Activated naive CD4-positive, alpha-beta T cell treated with Interleukin-2 at 50 U/mL for 16 hours (primary cell): ENCODE measurements at places on chromosomes 13 and 19.

DNA sequence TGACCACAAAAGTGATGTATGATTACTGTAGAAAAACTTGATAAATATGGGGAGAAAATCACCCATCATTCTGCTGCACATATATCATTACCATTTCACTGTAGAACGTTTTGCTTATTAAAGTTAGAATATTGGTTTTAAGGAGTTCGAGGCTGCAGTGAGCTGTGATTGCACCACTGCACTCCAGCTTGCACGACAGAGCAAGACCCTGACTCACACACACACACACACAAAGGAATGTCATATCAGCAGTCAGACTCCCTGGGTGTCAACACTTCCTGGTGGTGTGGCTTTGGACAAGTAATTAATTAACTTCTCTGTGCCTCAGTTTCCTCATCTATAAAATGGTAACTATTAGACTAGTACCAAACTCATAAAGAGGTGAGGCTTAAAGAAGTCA is 11.3 kb upstream of the PNMA8A start:
- DNase-seq: no peak

DNA sequence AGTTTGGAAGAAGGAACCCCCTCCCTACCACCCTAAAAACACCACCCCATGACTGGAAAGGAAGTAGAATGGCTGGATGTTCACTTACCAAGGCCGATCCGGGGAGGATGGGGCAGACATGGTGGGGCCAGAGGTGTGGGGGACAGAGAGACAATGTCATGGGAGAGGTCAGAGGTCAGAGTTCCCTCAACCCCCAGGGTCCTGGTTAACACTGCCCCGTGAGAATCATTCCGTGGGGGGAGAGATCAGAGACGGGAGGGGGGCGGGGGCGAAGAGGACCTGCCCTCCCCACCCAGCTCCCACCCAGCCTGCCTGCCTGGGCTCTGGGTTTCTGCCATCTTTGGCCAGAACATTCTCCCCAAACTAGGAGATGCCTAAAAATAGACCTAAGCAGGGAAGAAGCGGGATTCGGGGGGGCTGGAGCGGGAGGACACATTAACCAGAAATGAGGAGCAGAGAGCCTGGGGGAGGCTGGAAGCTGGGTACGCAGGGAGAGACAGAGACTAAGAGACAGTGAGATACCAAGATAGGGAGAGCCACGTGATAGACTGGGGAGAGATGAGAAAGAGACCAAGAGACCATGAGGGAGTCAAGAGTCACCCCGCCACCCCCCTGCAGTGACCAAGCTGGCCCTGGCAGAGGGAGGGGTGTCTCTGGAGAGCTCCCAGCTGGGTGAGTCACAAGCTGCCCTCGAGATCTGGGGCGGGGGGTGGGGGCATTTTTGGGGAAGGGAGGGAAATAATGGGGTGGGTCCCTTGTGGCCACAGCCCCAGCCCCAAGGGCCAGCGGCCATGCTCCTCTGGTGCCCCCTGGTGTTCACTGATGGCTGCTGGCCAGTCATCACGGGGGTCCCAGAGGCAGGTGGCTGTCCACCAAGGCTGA is 6.1 kb upstream of the KANK2 start:
- peak; percentile 43 for DNase-seq

DNA sequence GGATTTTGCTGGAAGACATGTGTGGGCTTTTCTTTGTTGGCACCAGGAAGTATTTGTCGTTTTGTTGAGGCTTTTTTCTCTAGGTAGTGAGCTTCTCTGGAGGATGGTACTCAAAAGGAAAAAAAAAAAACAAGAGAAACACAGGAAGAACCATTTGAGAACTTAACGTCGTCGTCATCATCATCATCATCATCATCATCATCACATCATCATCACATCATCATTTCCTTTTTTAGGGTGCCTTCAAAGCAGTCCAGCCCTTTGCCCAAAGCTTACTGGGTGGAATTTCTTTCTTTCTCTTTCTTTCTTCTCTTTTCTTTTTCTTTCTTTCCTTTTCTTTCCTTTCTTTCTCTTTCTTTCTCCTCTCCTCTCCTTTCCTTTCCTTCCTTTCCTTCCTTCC is 2.2 kb upstream of the AMER2 start:
- DNase-seq: no peak

- no peak for DNase-seq
Measured at GRCh38 chr19:4754248-4754647, 30.6 kb upstream of the DPP9 start.

DNA sequence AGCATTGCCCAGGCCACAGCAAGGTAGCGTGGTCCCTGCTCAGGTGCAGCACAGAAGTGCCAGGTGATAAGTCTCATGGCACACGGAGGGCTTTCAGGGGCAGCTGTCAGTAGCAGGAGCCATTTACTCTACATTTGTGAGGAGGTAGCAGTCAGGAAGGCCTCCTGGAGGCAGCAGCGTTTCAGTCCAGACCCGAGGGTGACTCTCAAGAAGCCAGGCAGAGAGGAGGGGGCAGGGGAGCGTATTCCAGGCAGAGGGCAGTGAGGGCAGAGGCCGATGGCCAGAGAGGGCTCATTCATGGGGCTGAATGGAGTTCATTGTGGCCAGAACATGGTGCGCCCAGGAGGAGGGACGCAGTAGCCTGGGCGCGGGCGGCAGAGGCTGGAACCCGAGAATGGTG is 8.9 kb downstream of the PIAS4 start:
- DNase-seq: no peak

- DNase-seq: no peak
Measured at GRCh38 chr19:17757125-17757524, 5.8 kb downstream of the FCHO1 start.

- no peak for DNase-seq
Measured at GRCh38 chr13:113555141-113555540, 29.4 kb upstream of the TFDP1 start.

DNA sequence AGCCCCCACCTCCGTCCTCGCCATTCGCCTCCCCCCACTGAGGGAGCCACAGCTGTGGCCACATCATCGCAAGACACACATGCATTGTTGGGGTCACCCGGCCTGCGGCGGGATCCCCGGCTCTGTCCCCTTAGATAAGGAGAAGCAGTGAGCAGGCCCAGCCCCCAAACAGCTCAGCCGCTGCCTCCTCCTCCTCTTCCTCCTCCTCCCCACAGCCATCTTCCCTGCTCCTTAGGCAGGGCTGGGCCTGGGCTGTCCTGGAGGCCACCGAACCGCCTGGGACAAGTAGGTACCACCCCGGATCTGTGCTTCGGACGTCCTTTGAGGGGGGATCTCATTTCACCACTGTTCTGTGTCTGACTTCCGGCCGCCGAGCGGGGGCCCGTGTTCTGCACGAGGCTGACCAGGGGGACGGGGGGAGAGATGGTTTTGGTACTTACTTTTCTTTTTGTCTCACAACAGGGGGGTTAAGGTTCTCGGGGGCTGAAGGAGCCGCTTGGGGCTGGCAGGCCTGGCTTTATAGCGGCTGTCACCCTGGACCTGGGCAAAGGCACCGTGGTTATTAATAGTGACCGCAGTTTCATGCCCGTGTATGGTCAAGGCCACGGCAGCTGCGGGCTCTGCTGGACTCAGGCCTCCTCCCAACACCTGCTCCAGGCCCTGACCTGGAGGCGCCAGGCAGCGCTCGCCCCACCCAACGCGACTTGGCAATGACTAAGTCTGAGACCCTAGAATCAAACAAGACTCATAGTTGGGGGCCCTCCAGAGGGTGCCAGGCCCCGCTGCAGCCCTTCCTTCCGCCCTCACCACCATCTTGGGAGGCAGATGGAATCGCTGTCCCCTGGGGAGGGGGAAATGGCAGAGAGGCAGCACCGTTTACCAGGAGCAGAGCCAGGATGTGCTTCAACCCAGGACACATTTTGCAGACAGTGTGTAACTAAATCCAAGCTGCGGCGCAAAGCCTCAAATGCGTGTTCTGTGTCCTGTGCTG is 18.3 kb downstream of the NMRK2 start:
- no peak for DNase-seq

DNA sequence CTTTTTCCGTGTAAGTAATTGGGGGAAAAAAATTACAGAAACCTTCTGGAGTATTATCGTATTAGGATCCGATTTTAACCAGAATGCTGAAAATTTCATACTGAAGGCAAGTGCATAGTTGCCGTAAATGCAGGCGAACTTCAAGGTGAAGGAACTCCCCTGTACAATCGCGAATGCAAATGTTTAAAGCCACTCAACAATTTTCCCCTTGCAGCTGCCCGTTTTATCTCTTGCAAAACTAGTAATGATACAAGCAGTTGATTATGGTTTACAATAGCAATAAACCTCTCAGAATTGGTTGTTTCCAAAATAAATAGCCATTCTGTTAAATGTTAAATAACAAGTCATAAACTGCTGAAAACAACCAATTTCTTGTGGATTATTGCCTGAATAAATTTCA is 105.7 kb downstream of the DNAJC15 start:
- no peak for DNase-seq

DNA sequence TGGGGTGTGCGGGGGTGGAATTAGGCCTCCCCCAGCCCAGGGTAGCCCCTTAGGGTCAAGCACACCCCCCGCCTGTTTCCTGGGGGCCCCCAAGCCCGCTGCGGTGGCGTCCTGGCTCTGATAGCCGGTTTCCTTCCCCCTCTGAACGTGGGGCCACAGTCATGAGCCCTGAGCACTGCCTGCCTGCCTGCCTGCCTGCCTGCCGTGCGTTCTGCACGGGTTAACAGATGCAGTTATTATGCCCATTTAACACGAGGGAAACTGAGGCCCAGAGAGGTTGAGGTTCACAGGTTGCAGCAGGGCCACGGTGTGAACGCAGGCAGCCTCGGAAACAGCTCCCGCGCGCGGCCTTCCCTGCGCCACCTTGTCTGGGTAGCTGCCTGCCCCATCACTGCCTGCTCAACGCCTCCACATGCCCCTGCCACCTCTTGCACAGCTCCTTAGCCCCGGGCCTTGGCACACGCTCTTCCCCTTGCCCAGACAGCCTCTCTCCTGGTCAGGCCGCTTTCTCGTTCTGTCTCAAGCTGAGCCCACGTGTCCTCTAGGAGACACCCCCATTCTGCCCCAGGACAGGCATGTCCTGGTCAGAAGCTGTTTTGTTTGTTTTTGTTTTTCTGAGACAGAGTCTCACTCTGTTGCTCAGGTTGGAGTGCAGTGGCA is 1.2 kb upstream of the GAMT start:
- DNase-seq: no peak

- no peak for DNase-seq
Measured at GRCh38 chr19:44777715-44778347, at the start of gene CBLC. TSS of gene CBLC (plus strand) at chr19:44777890. CDS start at chr19:44777932, 42 bp downstream.

DNA sequence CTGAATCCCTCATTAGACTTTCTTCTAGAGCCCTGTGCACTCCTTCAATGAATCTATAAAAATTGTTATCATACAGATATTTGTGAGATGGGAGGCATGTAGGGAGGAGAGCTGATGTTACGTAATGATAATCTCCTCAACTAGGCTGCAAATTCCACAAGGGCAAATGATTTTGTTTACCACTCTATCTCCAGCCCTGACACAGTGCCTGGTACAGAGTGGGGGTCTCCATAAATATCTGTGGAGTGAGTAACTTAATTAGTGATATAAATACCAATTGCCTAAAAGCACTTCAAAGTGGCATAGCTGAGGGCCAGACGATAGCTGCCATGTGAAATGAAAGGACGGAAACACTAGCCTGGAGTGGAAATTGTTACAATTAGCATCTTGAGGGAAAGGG is 54.2 kb downstream of the SERTM1 start:
- no peak for DNase-seq

DNA sequence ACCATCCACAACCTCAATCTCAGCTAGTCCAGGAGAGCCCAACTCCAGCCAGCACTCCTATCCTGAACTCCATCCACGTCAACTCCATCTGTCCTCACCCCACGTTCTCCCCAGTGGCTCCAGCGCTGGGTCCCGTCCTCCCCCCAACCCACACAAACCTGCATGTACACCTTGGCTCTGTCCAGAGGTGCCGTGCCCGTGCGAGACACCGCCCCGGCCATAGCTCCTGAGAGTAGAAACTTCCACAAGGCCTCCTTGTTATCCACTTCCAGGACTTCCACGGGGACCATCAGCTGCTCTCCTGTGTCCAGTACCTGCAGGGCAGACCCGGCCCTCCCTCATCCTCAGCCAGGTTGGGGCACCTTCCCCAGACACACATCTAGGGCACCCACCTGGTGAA is 1.7 kb downstream of the SLC25A41 start:
- no peak for DNase-seq

DNA sequence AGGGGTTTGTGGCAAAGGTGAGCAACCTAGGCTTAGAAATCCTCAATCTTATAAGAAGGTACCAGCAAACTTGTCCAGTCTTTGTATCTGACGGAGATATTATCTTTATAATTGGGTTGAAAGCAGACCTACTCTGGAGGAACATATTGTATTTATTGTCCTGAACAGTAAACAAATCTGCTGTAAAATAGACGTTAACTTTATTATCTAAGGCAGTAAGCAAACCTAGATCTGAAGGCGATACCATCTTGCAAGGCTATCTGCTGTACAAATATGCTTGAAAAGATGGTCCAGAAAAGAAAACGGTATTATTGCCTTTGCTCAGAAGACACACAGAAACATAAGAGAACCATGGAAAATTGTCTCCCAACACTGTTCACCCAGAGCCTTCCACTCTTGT is 3.8 kb upstream of the KLK2 start:
- DNase-seq: no peak

- peak; percentile 55 for DNase-seq
Measured at GRCh38 chr19:3606690-3607289, at the start of gene TBXA2R. TSS of gene TBXA2R (minus strand) at chr19:3606875. CDS start at chr19:3600634, 6,241 bp downstream.

DNA sequence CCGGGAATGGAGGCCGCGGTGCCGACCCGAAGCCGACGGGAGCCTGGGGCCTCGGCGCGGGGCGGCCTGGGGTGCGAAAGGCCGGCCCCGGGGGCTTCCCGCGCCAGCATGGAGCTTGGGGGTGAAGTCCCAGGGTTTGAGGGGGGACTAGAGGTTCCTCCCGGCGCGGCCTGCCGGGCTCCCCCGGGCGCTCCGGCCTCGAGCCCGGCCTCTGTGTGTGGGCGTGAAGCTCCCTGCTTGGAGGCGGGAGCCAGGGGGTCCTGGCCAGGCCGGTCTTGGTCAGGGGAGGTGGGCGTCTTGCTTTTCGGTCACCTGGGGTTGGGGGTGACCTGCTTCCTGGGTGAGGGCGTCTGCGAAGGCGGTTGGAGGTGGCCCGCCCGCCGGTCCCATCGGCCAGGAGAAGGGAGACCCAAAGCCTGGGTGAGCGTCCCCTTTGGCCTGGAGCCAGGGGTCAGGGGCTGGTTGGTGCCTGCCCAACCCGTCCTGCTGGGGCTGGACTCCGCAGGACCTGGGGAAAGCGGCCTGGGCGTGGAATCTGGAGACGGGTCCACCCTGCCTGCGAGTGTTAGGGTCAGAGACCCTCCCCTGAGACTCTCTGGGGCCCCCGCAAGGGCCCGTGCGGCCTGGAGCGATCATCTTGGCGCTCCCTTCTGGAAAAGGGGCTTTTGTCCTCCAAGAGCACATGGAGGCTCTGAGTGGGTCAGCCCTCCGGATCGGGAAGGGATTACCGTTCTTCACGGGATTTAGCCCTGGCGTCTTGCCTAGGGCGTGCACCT is 535 bp downstream of the BSG start:
- DNase-seq: no peak
